Subcutaneous preadipocyte (primary cell): ENCODE measurements at places on chromosomes 1 and 21. TPM values are rescaled to one million over a fixed set of nuclear protein-coding genes. Genes with fewer than 3 reads are reported as not detected.

Gene RPF1
- total RNA-seq = 26.5 and 37.7 TPM in 2 replicates

Gene AGTRAP
- 34.2 and 45.6 TPM in 2 replicates for total RNA-seq

Gene SPRR5
- total RNA-seq = not detected in 2 replicates

Gene TMEM82
- not detected in 2 replicates for total RNA-seq

Gene OR2T29
- not detected in 2 replicates for total RNA-seq

Gene KIF26B
- total RNA-seq = under 0.01 TPM in 2 replicates

Gene CFHR5
- total RNA-seq = not detected in 2 replicates
